Heart right ventricle (tissue), 16 donors: ENCODE measurements at places on chromosomes 2 and 18. TPM values are rescaled to one million over a fixed set of nuclear protein-coding genes. Genes with fewer than 3 reads are reported as not detected.

DNA sequence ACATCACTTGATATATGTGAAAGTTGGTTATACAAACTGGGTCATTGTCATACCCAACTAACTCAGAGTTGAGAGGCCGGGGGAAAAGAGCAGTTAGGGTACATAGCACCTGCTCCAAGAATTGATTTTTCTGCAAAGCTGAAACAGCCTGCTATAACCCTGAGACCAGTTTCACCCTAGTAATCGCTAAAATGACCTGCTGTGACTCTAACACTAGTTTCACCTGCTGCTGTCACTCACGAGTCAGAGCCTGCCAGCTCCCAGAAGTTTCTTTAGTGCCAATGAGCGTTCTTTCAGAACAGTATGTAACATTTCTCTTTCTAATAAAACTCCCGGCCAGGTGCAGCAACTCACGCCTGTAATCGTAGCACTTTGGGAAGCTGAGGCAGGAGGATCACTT is 28.0 kb downstream of the SRSF7 start:
- no peak for DNase-seq

The ADD2 gene
- 1.4 TPM for total RNA-seq

The GALR1 gene
- total RNA-seq = 0.02 TPM

DNA sequence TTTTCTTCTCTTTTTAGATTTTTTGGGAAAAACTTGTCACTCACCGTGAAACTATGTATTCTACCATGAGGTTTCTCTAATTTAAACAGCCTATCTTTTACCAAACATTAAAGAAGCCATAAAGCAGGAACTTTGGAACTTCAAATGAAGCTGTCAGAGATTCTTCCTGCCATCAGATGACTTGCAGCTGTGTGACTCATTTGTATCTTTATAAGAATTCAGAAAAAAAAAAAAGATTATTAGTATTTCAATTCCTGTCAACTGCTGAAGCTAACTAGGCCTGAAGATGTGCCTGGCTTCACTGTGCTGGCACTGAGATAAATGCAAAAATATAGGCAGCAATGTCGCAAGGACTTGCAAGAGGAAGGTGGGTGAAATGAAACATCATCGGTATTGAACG is 1399.1 kb upstream of the PIK3C3 start:
- no peak for DNase-seq

The PARD3B gene
- 6.7 TPM for total RNA-seq

- DNase-seq = no peak
Observed at GRCh38 chr2:121254748-121255147, 30.3 kb downstream of the TFCP2L1 start.

GRCh38 chr2:180412219-180412618 is 405.1 kb upstream of the CWC22 start:
- DNase-seq = no peak

- DNase-seq = peak; percentile 34
Observed at GRCh38 chr18:22542406-22542835, 124.7 kb upstream of the CTAGE1 start.

DNA sequence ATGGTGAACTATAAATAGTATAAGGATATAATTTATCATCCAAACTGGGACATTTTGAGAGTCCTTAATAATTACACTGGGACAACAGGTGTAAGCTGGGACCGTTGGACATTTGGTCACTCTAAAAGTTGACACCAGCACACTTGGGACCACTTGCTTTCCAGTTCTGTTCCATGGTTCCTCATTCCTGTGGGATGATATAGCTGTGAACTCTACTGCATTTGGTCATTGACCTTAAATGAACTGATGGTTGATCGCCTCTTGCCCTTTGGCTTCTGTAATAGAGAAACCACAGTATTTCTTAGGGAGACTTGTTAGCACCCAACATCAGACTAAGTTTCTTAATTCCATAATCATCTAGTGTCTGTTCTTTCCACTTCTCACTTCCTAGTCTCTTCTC is 46.7 kb downstream of the EML6 start:
- DNase-seq = no peak

DNA sequence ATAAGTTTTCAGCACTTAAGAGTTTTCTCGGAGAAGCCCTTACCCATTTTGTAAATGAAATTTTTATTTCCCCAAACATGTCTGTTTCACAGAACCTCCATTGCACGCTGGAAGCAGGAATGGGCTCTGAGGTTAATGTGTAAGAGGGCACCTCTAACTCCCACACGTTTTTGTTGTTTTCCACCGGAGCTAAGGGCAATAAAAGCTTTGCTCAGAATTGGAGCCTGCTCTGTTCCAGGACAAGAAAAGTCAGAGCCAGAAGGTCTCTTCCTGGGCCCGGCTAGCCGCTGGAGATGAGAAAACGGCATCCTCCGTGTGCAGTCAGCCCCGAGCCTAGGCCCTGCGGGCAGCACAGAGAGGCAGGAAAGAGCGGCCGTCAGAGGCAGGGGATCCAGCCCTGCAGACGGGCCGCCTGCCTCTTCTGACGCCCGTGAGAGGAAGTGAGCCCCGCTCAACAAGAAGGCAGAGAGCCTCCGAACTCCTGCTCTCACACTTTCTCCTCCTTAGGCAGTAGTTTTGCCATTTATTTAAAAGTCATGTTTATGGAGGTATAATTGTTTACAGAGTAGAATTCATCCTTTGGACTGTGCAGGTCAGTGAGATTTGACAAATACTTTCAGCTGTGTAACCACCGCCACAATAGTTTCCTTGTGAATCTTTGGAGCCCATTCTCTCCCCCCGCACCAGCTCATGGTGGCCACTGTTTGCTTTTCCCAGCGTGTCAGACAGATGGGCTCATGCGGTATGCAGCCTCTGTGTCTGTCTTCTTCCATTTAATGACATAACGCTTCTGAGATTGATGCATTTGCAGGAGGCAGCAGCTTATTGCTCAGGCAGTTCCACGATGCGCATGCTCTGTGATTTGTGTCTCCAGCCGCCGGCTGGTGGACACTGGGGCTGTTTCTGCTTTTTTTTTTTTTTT is 117.3 kb downstream of the GALR1 start:
- peak; percentile 22 for DNase-seq

The BBS5 gene
- 8.1 TPM for total RNA-seq

DNA sequence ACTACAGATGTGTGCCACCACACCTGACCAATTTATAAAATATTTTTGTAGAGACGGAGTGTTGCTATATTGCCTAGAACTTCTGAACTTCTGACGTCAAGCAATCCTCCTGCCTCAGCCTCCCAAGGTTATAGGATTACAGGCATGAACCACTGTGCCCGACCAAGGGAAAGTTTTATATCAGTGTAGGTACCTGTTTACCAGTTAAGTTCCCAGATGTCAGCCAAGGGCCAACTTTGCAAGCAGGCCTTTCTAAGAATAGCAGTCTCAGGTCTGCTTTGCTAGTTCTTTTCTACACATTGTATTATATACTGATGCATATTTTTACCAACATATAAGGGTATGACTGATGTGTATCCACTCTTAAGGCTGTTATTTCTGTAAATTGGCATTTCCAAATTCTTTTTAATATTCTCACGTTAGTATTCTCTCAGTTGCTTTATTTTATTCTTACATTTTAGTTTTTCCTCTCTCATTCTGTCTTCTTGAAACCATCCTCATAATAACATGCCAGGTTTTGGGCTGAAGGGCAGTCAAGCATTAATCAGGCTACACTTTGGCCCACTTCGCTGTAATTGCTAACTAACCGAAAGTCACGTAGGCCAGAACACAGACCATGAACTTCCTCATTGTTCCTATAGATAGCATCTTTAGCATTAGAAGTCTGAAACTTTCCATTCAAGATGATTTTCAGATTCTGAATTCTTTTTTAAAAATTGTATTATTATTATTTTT is 25.0 kb upstream of the CXXC1 start:
- DNase-seq = no peak

GRCh38 chr2:85167479-85167878 is 34.3 kb downstream of the TCF7L1 start:
- no peak for DNase-seq

DNA sequence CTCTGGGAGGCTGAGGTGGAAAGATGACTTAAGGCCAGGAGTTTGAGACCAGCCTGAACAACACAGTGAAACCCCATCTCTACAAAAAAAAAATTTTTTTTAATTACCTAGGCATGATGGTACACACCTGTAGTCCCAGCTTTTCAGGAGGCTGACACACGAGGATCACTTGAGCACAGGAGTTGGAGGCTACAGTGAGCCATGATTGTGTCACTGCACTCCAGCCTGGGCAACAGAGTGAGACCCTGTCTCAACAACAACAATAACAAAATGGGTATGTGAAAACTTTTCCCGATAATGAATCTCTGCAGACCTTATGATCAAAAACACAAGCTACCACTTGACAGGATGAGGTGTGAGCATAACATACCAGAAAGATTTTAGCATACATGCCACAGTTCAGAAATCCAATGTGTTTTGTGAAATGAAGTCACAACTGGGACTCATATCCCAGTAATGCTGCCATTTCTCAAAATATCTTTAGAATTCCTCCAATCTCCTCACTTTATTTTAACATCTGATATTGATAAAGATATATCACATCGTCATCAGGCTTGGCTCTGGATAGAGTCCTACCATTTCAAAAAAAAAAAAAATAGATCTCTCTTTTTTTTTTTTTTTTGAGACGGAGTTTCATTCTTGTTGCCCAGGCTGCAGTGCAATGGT is 74.0 kb upstream of the PELI1 start:
- DNase-seq = no peak

The ABCB11 gene
- not detected for total RNA-seq

DNA sequence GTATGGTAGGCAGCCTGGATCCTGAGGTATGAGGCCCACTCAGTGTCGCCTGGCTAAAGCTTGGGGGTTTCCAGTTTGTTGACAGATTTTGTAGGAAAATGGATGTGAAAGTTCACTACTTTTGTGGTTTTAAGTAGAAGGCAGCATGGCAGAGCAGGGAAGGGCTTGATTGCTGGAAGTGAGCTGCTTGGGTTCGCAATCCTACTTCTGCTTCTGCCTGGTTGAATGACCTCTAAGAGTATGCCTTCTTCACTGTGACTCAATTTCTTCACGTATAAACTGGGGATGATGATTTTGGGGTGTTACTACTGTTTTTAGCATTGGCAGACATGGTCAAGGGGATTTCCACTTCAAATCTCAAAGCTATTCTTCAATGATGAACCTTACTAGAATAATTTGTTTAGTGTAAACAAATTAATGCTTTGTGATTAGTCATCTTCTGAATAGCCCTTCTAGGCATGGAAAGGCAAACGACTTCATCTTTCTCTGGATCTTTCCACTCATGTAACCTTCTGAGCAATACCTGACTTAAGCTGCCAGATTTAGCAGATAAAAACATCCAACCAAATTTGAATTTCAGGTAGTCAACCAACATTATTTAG is 13.2 kb downstream of the BMP10 start:
- no peak for DNase-seq

DNA sequence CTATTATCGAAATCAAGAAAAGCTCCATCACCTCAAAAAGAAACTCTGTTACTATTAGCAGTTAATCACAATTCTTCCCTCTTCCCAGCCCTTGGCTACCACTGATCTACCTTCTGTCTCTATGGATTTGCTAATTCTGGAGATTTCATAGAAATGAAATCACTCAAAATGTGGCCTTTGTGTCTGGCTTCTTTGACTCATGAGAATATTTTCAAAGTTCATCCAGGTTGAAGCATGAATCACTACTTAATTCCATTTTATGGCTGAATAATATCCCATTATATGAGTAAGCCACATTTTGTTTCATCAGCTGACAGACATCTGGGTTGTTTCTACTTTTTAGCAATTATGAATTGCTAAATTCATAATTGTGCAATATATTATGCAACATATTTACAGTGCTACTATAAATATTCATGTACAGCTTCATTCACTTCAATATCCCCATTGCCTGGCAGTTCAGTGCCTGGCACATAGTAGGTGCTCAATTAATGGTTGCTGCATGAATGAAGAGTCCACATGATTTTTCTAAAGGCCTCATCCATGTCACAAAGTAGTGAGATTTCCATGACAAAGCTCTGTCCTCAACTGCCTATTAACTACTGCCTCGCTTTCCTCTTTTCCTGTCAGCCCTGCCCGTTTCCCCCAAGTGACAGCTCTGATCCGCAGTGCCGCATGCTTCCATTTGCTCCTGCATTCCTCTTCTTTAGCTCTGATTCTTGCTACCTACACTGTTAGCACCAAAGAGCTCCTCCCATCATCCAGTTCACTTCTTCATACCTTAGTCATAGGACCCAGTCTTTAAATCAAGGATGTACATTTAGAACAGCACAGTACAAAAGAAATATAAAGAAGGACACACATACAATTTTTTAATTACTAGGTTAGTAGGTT is 32.8 kb downstream of the CCDC93 start:
- DNase-seq = no peak

- DNase-seq = no peak
Observed at GRCh38 chr2:198715302-198715835, 742.4 kb downstream of the SATB2 start.

DNA sequence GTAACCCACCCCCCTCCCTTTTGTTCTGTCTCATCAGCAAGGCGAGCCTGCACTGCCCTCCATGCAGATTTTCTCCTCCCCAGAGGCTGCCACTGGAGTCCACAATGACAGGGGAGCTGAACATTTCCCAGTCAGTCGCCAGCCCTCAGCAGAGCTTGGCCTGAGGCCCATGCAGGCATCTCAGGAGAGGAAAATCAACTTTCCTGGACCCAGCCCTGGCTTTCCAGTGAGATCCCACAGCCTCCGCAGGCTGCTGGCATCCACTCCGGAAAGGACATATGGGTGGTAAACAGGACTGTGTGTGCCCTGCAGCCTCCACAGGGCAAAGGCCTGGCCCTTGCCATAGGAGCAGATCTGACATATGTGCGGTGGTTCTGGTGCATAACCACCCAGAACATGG is 253.8 kb downstream of the TNS1 start:
- no peak for DNase-seq

The RASGRP3 gene
- 62.3 TPM for total RNA-seq

- no peak for DNase-seq
Observed at GRCh38 chr2:194745557-194746146, 911.4 kb upstream of the SLC39A10 start.

The RGPD3 gene
- total RNA-seq = 0.20 TPM

DNA sequence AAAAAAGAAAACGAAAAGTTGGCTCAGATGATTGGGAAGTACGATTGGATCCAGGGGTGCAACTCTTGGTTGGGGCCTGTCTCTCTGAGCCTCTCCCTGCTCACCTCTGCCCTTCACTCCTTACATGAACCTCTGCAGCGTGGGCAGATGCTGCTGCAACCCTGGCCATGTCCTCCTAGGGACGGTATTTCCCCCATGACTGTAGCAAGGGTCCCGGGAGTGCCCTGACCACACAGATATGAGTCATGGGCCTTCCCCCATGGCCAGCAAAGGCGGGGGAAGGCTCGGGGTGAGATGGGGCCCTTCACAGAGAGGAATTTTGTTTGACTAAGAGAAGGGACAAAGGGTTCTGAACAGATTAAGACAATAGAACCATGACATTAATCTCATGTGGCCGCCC is 129.0 kb downstream of the NCK2 start:
- DNase-seq = no peak

The DCDC2C gene
- 0.66 TPM for total RNA-seq
